ENCODE measurements at places on chromosomes 1 and 21.
A peak's percentile ranks its signal among the peaks of the same experiment; 100 is the strongest.

DNA sequence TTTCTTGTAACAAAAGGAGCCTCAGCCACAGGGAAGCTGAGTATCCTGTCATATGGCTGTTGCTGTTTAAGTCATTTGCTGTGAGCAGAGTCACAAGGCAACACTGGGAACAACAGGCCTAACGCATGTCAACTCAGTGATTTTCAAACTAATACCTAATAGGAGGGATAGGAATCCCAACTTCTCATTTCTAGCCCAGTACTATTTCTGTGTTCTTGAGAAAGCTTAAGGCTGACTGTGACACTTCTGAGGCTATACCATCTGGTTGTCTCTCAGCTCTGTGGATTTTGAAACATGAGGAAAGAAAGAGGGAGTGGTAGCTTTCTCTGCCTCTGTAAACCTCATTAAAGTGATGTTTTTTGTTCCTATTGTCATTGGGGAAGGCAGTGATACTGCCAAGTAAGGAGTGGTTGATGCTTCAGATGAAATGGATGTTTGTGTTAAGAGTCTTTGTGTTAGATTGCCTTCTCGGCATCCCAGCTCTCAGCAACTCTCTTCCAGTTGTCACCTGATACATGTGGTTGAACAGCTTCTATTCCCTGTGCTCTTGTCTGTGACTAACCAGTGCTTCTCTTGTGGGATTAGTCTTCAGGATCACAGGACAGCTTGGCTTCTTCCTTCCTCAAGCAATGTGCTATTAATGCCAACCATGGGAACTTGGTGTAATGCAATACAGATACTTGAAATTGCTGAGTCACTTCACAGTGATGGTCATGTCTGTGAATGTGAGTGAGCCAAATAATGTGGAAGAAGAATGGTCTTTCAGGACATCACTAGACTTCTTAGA, 166.8 kb upstream of the IVNS1ABP start:
- peak; percentile 77 for DNase-seq

DNA sequence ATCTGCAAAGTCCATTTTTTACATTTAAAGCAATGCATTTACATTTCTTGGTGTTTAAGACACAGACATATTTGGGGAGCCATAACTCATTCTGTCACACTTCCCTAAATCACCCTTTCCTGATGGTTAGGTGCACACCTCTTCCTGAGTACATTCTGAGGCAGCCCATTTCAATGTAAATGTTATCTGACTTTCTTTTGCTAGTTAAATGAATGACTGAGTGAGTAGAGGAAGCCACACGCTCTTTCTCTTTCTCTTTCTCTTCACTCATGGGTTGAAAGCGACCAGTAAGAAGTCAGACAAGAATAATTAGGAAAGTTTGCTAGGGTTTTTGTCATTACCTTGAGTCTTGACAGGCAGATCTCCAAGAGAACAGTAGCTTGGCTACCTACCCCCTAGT, 143.1 kb downstream of the S1PR1 start:
- DNase-seq = no peak

GRCh38 chr1:25131794-25132193, 100.5 kb downstream of the SYF2 start:
- DNase-seq = no peak

GRCh38 chr1:69263921-69264391, 303.8 kb upstream of the LRRC7 start:
- peak; percentile 52 for DNase-seq

DNA sequence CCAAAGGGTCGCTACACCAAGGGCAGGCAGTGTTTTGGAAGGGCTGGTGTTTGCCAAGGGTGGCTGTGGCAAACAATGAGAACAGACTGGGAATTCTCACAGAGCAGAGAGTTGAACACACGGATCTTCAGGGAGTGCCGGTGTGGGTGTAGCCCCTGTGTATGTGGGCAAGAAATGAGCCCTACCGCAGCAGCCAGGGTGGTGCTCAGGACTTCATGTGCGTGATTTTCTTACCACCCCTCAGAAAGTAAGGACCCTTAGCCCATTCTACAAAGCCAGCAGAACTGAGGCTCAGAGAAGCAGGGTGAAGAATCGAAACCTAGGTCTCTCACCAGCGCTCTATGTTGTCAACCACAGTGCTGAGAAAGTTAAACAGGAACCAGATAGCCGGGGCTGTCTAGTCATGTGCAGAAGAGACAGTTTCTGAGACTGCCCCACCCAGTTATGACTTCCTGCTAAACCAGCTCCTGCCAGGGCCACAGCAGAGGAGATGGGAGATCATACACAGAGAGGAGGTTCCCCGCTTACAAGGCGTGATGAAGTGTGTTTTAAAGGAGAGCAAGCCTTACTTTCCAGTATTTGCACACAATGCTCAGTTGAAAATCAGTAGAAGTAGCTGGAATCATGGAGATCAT, 21.9 kb upstream of the MORC3 start:
- peak; percentile 17 for DNase-seq

DNA sequence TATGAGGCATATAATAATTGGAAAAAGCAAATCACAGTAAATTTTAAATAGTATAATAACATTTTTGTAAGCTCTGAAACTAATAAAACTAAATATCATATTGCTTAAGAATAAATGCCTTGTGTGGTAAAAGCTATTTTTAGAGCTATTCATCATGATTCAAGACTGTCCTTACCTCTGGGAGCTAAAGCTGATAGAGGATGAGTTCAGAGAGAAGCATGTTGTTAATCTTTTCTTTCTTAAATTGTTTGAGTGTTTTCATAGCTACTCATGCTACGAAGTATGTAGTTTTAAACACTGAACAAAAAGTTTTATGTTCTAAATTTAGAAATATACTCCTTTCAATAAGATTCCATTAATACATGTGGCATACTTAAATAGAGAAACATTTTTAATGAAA, 30.5 kb downstream of the IFI16 start:
- DNase-seq = peak; percentile 82

DNA sequence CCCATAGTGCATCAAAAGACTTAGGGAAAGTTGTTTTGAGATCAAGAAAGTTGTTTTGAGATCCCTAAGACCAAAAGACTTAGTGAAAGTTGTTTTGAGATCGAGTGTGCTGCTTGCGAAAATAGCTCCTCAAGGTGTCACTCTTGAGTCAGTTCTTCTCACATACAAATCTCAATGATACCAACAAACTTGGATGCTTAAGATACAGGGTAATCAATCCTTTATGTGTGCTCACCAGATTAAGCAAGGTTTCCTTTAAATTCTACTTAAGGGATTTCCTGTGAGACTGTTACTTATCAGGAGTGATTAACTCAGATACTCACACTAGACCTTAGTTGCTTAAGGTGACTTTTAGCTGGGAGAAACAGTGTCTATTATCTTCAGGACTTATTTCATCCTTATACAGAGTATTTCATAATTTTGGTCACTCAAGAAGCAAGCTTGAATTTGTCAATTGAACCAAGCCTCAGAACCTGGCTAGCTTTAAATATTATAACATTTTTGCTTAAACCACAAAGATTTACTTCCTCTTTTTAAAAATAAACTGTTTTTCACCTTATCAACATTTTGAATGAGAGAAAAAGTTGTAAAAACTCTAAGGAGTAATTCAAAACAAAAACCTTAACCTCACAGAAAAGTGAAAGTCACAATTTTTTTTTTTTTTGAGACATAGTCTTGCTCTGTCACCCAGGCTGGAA, 8.0 kb upstream of the RLF start:
- peak; percentile 80 for DNase-seq

GRCh38 chr21:26070822-26071425, 99.6 kb downstream of the APP start:
- peak; percentile 77 for DNase-seq

DNA sequence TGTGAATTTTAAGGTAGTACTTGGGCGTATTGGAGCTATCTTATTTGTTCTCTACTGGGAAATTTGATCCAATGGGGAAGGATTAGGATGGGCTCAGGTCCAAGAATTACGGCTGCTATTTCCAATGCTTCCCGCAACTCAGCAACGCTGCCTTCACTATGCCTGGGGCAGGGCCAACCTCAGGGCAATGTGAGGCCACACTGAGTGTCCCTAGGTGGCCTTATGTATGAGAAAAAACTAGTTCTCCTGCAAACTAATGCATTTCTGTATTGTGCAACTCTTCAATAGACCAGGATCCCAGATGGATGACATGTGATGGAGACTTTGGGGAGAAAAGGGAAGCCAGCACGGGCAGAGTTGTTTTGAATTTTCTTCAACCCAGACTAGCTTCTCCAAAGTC, 168.1 kb downstream of the DUSP10 start:
- peak; percentile 19 for DNase-seq

- DNase-seq = peak; percentile 93
These were observed 7.3 kb downstream of the SLC1A7 start for GRCh38 chr1:53134961-53135734.

DNA sequence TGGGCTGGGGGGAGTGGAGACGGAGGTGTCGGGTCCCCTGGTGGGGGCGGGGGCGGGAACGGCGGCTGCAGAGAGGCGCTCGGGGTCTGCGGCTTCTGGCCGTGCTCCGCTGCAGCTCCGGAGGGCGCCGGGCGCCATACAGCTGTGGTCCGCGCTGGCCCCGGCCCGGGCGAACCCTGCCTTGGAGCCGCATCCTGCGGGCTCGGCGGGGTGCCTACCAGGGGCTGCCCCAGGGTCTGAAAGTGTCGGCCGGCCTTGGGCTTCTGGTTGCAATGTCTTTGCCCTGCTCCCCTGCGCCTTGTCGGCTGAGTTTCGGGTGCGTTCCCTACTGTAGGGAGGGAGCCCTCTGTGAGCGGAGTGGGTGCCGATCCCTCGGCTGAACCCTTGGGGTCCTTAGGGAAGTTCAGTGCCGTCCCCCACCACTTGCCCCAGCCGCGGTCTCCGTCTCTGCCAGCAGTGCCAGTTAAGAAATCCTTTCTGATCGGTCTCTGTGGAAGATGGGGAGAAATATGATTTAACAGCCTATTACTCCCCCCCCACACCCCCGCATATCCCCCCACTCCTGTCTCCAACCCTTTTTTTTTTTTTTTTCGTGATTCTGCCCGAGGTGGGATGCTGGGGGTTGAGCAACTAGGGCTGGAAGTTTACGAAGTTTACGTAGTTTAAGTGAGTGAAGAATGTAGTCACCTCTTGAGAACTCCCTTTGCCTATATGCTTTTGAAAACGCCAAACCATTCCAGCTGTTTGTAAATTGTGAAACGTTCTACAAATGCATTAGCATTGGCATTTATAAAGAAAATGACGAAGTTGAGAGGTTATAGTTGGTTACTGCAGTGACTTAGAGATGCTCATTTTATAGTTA, 588 bp downstream of the NEXN start:
- DNase-seq = peak; percentile 72

- DNase-seq = peak; percentile 89
These were observed 600.5 kb downstream of the USP25 start for GRCh38 chr21:16330082-16330907.

Data from cardiac fibroblast (primary cell).